ENCODE measurements at places on chromosomes 1 and 21.

DNA sequence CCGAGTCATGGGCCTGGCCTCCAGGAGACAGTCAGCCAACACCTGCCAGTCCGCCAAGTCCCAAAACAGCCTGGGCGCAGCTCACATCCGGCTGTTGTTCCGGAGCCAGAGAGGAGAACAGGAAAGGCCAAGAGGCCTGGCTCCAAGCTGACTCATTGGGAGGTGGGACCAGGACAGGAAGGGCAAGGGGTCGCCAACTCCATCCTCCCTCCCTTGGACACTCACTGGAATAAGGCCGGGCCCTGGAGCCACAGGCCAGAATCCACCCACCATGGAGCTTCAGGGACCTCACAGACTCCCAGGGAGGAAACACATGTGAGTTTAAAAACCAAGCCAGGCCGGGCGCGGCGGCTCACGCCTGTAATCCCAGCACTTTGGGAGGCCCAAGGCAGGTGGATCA lies 25.1 kb upstream of the CLIC4 start:
- DNase-seq, result no peak

DNA sequence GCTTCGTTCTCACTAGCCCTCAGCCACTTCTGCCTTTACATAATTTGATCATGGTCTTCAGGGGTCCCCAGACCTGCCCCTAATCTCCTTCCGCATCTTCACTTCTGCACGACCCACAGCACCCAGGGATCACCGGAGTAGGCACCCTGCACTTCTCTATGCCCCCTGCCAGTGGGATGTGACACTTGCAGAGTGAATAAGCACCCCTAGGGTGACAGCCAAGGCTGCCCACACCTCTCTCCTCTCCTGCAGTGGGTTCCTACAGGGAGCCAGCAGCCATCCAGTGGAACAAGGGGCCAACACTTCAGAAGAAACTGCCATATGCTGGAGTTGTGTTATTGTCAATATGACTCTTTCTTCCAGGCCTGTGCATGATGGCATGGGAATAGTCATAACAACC lies 58.0 kb upstream of the CTPS1 start:
- DNase-seq, result no peak

DNA sequence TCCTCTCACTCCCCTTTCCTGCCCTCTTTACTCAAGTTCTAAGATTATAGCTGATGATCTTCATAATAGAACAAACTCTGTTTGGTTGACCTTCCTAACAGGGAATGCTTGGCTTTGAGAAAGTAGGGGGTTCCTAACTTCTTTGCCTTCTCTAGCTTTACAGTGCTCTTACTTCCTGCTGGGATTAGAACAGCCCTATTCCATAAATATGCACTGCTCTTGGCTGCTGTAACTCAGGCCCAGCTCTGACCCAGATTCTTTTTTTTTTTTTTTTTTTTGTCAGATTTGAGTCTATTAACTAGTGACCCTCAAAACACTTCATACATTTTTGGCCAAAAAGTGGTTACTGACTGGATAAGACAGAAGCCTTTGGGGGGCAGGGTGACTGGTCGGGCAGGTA lies 39.4 kb upstream of the PIGV start:
- no peak for DNase-seq

DNA sequence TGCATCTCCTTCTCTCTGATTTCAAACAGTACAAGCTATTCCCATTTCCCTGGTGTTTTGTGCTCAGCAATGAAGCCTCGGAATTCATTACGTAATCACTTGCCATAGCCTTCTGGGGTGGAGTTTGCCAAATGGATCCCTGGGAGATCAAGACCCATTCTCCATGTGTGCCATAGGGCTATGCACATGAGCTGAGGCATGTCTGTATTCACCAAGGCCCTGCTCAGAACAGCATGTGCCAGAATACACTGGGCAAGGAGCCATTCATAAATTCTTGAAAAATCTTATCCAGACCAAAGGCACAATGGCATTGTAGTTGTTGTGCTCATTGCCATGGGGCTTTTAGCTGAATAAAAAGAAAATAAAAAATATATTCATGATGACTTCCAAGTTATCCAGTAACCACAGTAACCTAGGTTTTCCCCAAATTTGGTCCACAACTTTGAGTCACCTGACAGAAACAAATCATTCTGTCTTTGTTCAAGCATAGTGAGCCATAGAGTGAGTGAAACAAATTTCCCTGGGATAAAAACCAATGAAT lies 53.0 kb downstream of the CRB1 start:
- DNase-seq, result no peak

DNA sequence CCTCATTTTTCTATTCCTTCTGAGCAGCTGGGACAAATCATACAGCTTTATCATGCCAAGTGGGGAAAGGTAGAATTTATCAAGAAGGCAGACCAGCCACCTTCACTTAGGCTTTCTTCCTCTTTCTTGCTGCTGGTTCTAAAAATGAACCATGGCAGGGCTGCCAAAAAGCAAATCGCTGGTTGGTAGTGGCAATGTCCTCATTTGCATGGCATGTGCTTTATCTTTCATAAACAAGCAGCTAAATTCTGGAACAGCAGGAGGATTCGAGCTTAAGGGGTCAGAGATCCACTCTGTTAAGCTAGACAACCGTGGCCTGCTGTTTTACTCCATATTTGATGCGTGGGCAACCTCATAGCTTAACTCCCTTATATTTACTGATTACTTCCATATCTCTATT lies 91.3 kb downstream of the RPE65 start:
- no peak for DNase-seq

- DNase-seq, result no peak
Measured at GRCh38 chr1:204694145-204694544, 8.6 kb upstream of the LRRN2 start.

DNA sequence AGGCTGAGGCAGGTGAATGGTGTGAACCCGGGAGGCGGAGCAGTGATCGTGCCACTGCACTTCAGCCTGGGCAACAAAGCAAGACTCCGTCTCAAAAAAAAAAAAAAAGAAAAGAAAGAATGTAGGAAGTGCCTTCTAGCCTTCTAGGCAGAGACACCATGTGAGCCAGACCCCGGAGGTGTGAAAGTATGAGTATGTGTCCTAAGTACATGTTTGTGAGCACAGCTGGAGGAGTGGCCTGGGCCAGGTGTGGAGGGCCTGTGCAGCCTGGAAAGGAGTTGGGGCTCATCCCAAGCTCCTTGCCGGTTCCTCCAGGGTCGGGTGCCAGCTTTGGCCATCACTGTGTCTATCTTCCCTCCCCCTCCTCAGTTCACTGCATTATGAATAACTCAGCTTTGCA lies 13.0 kb downstream of the SOX13 start:
- DNase-seq, result no peak

DNA sequence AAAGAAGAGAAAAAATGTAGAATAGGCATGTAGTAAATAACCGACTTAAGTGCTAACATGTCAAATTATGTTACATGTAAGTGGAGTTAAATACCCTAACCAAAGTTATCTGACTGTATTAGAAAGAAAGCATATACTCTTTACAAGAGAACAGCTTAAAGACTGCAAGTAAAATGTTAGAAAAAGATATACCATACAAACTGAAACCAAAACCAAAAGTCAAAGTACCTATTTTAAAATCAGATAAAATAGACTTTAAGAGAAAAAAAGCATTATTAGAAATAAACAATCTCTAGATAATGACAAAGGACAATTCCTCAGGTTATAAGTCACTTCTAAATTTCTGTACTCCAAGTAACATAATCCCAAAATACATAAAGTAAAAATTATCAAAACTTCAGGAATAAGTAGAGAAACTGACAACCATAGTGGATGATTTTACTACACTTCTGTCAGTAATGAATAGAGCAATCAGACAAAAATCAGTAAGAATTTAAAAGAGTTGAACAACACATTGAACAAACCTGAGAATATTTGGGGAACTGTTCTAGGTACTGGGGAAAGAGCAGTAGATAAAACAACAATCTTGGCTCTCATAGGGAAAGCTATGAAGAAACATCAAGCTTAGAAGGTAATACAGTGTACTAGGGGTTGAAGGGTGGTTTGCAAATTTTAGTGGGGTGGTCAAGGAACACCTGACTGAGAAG lies 127.3 kb downstream of the TBX19 start:
- DNase-seq, result no peak

DNA sequence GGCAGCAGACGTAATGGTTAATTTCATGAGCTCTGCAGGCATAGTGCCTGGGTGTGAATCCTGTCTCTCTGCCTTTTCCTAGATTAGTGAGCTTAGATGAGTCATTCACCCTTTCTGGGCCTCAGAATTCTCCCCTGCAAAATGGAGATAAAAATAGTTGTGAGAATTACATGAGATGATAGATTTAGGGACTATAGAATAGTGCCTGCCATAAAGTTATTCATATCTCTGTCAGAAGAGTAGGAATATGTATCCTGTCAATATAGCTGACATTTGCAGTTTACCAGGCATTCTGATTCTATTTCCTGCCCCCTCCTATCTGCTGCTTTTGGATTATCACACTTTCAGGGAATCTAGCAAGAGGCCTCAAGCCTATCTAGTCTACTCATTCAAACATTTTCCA lies 112.0 kb downstream of the PDE4B start:
- DNase-seq, result no peak

DNA sequence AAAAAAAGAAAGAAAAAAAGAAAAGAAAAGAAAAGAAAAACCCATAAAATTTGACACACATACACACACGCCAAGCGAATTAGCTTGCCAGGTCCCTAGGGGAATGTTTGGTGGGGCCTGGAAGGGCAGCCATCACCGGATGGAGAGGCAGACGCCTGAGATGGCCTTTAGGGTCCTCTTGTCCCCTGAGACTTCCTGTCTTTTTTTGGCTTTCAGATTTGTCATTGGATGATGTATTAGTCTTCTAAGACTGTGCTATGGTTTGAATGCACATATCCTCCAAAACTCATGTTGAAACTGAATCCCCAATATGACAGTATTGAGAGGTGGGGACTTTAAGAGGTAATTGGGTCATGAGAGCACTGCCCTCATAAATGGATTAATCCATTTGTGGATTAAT lies 211.8 kb downstream of the TOMM20 start:
- no peak for DNase-seq

DNA sequence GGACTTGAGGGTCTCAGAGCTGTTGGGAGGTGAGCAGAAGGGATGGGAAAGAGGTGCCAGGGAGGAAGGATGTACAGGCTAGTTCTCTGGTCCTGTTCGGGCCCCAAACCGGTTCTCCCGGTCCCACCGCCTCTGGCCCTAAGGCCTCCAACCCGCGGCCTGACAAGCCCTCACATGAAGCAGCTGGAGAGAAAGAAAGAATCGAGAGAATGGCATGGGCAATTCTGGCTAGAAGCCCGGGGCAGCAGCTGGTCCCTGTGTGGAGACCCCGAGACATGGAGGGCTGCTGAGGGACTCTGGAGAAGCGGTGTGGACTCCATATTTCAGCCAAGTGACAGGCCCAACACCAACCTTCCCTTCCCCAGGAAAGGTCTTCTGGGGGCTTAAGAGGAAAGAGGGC lies 730 bp downstream of the CDC42SE1 start:
- DNase-seq, result peak; percentile 66

GRCh38 chr1:69553726-69554125 lies 14.0 kb upstream of the LRRC7 start:
- DNase-seq, result no peak

GRCh38 chr1:21200767-21201166 lies 24.1 kb upstream of the EIF4G3 start:
- DNase-seq, result no peak

DNA sequence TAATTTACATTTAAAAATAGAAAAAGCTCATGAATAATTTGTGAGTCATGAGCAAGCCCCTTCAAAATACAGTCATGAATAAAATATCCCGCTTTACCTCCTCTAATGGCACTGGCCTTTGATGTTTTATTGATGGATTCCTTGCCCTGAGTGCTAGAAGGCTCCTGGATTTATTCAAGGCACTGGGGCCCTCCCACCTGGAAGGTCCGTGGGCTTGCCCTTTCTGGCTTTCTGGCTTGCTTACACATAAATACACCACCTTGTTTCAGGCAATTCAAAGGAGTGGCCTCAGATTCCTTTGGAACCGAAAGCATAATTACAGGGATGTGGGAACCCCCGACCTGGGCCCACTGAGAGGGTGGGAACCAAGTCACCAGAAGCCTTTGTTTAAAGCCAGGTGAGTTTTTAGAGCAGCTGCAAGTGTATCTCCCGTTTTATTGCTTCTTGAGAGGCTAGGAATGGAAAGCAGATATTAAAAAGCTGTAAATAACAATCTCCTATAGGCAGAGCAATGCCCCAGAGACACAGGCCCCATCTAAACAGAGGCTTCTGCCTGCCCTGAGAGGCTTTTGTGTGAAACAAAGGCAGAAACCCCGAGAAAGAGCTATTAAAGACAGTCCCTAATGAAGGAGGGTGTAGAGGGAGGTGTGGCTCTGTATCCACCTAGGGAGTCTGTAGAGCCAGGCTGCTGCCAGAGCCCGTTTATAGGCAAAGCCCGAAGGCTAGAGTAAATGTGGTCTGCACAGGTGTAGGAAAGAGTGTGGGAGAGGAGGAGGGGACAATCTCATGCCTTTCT lies 126.4 kb downstream of the FAM78B start:
- DNase-seq, result no peak

DNA sequence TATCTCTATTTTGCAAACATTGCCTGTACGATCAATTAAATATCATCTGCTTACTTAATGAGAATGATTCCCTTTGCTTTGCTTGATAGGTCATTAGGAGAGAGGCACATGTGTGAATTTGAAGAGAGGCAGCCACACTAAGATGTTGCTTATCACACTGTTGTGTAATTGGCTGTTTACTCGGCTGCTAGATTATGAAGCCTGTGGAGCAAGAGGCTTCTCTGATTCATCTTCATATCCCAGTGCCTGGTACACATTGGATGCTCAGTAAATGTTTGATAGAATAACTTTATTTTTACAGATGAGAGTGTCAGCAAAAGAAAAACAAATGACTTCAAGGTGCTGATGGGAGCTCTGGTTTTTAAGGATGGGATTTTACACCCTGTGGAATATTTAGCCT lies 156.2 kb upstream of the C8B start:
- no peak for DNase-seq

DNA sequence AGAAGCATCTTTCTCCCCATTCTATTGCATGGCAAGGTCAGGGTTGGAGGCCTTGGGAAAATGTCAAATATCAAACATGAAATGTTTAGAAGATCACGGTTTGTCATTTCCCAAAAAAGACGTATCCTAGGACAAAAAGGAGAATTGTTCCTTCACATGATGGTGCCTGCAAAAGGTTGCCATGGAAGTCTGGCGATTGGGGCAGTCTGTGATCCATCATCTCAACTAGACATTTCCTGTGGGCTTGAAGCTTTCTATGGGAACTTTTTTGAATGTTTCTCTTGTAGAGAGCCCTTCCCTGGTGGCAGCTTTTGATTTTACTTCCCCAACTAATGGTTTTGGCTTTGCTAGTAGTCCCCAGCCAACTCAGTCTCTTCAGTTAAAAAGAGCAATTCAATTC lies 106.3 kb downstream of the TGFB2 start:
- DNase-seq, result no peak

Data from renal pelvis (tissue), 12 donors.